ENCODE measurements at places on chromosomes 2 and 18.
A peak's percentile ranks its signal among the peaks of the same experiment; 100 is the strongest.

GRCh38 chr2:42853549-42854206 is 61.3 kb upstream of the HAAO start:
- DNase-seq = no peak

DNA sequence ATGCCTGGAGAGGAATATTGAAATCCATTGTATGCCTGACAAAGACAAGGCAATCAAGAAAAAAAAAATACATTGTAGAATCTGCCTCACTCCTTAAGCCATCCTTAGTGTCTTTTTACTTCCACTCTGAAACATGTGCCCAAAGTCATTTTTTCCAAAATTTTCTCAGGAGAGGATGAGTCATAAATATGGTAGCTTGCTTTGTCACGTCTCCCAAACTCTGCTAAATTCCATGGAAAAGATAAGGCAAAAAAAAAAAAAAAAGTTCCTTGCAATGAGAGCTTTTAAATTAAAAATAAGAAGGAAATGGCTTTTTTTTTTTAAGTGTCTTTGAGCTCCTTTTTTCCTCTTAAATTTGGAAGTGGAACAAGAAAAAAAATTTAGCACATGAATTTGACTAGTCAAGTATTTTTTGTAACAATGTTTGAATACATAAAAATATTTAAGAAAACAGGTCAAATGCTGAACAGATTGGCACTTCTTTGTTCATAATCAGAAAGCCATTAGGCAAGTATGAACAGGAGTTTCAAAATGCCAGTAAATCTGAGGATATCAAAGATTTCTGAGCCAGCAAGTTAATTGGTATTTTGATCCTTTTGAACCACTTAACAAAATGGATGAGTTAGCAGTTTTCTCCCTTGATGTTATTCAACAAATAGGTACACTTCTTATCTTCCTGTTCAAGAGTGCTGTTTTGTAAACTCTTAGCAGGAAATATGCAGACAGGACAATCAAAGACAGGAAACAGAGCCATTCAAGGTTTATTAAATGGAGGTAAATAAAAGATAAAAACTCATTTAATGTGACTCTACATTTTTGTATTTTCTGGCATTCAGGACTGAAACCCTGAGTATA is 247.3 kb upstream of the SP5 start:
- DNase-seq = no peak

- DNase-seq = no peak
These were observed 32.5 kb upstream of the ICOS start for GRCh38 chr2:203904022-203904421.

DNA sequence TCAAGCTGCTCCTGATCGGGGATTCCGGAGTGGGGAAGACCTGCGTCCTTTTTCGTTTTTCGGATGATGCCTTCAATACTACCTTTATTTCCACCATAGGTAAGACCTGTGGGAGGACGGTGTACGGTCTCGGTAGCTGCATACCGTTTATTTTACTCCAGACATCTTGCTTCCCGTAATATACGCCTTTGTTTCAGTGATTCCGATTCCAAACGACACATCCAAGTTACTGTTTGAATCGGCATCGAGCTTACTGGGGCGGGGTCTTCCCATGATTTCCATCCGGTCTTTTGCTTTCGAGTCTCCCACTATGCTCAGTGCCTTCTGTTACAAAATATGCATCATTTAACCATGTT is 731 bp downstream of the RAB10 start:
- no peak for DNase-seq

- no peak for DNase-seq
These were observed 138.5 kb upstream of the DLX2 start for GRCh38 chr2:172241222-172241621.

- no peak for DNase-seq
These were observed 122.6 kb upstream of the STK17B start for GRCh38 chr2:196293751-196294515.

GRCh38 chr2:32271063-32271462 is 6.4 kb upstream of the NLRC4 start:
- no peak for DNase-seq

- DNase-seq = no peak
These were observed 852.1 kb downstream of the CPS1 start for GRCh38 chr2:211408483-211408891.

GRCh38 chr2:152359573-152360363 is 24.8 kb downstream of the FMNL2 start:
- DNase-seq = no peak

DNA sequence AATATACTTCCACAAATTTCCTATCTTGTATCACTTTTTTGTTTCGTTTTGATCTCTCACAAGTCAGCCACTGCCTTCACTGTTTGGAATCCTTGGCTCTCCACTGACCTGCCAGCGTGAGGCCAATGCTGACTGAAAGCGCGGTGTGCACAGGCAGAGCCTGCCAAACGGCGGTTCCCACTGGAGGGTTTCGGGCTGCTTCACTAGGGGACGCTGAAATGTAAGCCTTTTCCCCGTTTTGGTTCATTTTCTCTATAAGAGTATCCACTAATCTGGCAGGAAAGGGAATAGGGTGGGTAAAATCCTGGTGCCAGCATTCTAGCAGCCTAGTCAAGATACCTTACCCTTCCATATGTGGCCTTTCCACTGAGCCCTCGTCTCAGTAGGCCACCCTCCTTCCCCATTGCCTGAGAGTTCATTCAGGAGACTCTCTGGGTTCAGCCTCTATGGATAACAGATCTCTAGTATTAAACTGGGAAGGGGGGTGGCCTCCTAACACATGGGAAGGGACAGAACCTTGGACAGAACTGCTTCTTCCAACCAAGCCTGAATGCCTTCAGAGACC is 91.5 kb downstream of the DYM start:
- no peak for DNase-seq

GRCh38 chr18:30971338-30971956 is 71.1 kb downstream of the DSC3 start:
- no peak for DNase-seq

GRCh38 chr2:8662239-8662879 is 19.5 kb upstream of the ID2 start:
- no peak for DNase-seq

DNA sequence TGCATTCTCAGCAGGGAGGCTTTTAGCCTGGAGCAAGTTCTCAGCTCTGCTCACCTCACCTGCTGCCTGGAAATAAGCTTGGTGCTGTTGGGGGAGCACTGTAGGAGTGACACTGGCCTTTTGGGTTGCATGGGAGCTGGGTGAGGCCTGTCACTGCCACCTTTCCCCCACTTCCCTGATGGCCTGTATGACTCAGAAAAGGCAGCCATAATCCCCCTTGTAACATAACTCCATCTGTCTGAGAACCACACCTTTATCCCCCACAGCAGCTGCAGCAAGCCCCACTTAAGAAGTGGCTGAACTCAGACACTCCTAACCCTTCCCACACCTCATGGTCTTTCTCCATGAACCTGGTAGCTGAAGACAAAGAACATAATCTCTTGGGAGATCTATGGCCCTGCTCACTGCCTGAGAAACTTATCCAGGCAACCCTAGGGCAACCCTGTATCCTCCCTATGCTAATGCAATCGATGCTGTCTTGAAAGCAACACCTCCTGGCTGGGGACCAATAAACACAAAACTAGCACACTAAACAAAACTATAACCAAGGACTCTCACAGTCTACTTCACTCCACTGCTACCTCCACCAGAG is 258.9 kb upstream of the OSR1 start:
- DNase-seq = no peak

- DNase-seq = no peak
These were observed 438.3 kb downstream of the ZNF521 start for GRCh38 chr18:24913507-24914170.

GRCh38 chr2:96325884-96326255 is 753 bp downstream of the ITPRIPL1 start:
- DNase-seq = peak; percentile 86

DNA sequence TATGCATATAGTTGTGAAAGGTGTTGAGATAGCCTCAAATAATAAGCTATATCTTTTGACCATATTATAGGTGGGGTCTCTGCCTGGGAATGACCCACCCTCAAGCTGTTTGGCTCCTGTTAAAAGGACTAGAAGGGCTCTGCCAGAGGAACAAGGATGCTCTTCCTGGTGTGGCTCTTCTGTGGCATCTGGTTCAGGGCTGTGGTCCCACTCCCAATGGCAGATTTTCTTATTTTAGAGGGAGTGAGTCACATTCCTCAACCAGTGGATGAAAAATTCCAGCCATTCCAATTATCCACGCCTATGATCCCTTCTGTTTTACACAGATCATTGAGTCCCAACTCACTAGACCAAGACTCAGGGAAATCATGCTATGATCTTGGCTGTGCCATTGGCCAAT is 119.9 kb downstream of the PARD3B start:
- DNase-seq = no peak

DNA sequence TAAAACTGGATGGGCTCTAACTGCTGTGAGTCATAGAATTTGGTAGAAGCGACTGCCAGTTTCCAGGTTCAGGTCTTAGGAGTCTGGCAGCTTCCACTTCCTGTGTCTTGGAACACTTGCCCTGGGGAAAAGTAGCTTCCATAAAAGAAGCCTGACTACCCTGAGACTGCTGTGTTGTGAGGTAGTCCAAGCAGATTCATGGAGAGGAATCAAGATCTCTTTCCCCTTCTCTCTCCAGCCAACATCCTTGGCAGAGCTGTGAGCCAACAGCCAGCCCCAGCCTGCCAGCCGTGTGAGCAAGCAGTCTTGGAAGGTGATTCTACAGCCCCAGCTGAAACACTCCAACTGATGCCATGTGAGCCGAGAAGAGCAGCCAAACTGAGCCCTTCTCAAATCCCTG is 33.7 kb downstream of the SLC20A1 start:
- no peak for DNase-seq

DNA sequence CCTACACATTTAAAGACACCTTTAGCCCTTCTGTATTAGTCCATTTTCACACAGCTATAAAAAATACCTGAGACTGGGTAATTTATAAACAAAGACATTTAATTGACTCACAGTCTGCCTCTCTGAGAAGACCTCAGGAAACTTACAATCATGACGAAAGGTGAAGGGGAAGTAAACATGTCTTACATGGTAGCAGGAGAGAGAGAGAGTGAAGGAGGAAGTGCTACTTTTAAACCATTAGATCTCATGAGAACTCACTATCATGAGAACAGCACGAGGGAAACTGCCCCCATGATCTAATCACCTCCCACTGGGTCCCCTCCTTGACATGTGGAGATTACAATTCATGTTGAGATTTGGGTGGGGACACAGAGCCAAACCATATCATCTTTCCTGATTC is 946.6 kb downstream of the SLC4A3 start:
- no peak for DNase-seq

DNA sequence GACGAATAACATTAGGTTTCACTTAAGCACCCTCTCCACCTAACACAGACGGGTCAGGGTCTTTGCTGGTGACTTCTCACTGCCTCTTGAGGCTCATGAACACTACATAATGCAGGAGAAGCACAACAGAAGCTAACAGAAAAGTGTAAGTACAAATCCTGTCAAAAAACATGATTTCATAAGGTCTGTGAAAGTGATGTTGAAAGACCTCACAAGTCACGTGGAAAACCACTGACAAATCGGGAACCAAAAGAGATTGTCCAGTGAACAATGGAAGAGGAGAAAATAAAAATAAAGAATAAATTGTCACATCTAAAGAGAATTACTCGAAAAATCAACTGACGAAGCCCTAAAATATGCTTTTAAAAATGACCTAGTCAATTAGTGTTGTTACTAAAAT is 14.0 kb downstream of the PSD4 start:
- DNase-seq = no peak

- DNase-seq = no peak
These were observed 184.2 kb upstream of the ZEB2 start for GRCh38 chr2:144703852-144704708.

GRCh38 chr2:220315098-220315823 is 687.8 kb downstream of the SLC4A3 start:
- no peak for DNase-seq

- no peak for DNase-seq
These were observed 28.5 kb upstream of the LAMA1 start for GRCh38 chr18:7146067-7146466.

DNA sequence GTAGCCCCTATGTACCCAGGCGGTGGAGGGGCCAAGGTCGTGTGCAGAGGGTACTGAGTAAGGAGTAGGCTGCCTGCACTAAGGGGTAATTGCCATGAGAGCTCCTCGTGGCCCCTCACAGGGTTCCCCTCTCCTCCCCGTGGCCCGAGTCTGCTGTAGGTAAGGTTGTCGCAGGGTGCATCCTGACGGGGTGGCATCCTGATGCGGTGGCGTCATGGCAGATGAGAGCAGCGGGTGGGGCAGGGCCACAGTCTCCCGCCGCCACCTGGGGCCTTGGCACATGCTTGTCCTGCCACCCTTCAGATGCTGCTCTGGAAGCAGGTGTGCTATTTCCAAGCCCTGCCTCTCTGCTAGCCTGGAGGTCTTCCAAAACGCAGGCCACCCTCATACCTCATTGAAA is 89.7 kb downstream of the EIPR1 start:
- no peak for DNase-seq

- no peak for DNase-seq
These were observed 50.9 kb downstream of the DCDC2C start for GRCh38 chr2:3754280-3754679.

Data from CD4-positive, alpha-beta T cell (primary cell).